Effector CD4-positive, alpha-beta T cell (primary cell): ENCODE measurements at places on chromosomes 12 and 14.

- no peak for DNase-seq
These were observed 299.6 kb downstream of the PCNX1 start for GRCh38 chr14:71206766-71207371.

GRCh38 chr14:65658202-65658601 lies 245.7 kb downstream of the FUT8 start:
- no peak for DNase-seq

GRCh38 chr12:23621900-23622299 lies 327.6 kb downstream of the SOX5 start:
- no peak for DNase-seq

GRCh38 chr12:105157606-105158005 lies 50.1 kb downstream of the WASHC4 start:
- no peak for DNase-seq

DNA sequence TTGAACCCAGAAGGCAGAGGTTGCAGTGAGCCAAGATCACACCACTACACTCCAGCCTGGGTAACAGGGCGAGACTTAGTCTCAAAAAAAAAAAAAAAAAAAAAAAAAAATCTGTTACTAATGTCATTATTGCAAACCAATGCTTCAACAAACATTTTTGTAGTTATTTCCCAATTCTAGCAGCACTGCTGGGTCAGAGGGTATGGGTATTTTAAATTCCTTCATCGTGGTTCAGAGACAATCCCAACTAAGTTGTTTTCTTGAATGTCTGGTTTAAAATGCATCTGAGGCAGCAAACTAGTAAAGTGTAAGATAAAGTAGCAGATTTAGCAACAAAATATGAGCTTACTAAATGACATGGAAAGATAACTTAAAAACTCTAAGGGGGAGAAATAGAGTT lies 65.6 kb downstream of the FERMT2 start:
- DNase-seq = no peak

GRCh38 chr14:75711105-75711795 lies 50.2 kb downstream of the TTLL5 start:
- DNase-seq = no peak

DNA sequence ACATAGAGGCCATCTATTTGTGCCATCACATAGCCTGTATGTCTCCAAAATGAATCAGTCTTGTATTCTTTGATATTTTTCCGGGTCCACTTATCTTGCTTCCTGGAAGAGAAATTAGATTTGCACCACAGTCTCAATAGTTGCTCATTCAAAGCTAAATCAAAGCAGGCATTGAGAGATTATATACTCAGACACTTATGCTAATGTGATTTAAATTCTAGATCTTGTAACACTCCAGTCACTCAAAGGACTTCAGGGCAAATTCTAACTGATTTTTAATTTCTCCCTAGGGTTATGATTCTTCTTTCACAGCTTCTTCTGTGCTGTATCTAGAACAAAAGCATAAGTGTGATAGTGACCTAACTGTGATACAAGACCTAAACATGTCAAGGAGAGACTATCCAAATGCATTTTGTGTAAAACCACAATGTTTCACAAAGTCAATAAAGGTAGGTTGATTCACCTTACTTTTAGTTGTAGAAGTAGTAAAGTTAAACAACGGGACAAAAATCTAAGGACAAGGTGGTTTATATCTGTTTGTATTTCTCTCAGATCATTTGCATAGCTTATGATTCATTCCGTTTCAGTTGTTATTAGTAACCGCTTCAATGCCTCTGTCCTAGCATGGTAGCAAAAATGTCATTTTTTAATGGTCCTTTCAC lies 26.8 kb downstream of the PLBD1 start:
- no peak for DNase-seq

DNA sequence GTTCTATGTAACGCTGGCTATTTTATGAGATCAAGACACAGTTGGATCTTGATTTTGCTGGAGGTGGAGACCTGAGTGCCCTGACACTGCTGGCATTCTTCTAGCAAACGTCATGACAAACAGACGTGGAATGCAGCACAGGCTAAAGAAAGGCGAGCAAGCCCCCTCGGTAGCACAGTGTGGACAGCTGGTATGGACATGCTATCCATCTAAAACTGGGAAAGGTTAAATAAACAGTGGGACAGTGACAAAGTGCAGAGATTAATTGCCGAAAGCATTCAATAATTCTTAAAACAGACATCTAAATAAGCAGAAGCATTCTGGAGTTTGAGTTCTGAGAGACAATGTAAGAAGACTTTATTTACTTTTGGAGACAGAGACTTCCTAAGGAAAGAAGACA lies 237.2 kb downstream of the FBXL14 start:
- DNase-seq = no peak

- peak; percentile 49 for DNase-seq
These were observed at the start of gene RARG for GRCh38 chr12:53231921-53232645. TSS of gene RARG (minus strand) at chr12:53232209. CDS start at chr12:53227545, 4,664 bp downstream.

GRCh38 chr12:128693115-128693514 lies 130.6 kb downstream of the SLC15A4 start:
- no peak for DNase-seq

DNA sequence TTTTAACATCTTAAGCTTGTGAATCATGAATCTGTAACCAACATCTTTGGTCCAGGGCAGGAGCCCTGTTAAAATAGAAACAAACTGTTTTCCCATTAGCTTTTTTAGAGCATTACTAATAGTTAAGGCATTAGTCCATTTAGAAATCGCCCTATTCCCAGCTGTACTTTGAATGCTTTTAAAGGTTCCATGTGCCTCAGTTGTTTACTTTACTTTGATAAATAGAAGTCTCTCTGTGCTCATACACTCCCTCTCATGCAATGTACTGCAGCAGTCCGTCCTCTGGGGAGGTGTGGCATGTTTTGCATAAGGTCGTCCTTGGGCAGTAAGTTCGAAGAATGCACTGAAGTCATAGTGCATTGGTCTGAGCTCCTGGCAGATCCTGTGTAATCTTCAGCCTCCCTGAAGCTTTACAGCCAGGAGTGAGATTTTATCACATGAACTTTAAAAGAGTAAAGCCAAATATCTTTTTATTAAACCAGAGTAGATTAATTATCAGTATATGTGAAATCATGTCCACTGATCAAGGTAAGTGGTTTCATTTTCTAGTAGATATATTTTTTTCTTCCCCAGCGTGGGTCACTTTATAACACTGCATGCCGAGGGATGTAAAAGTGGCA lies 134.7 kb downstream of the FGD4 start:
- DNase-seq = no peak

GRCh38 chr14:68548194-68549076 lies 244.4 kb downstream of the ZFP36L1 start:
- DNase-seq = no peak

DNA sequence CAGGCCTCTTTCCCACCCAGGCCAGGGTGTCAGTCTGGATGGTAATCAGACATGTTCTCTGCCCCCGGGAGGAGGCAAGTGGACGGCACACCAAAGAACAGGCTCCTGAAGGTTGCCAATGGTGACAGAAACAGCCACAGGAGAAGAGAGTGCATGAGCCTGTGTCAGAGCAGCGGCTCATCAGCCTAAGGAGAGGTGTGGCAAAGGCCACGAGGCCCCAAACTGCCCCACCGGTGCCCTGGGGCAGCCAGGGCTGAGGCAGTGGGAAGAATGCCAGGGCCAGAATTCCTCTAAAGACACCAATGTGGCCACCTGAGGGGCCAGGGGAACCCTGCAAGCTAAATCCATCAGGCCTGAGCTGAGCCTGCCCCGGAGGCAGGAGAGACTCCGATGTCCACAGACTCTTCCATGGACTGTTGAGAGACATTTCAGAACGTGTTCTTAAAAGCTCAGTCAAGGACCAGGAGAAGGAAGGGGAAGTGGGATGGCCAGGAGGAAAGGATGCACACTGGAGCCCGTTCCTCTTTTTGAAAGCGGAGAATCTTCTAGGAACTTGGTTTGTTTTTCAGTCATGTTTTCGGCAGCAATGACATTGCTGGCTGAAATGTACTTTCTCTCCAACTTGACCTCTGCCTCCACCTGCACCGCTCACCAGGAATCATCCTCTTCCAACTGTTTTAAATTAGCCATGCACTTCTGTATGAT lies 176.3 kb upstream of the FKBP4 start:
- no peak for DNase-seq
